Esophagus squamous epithelium (tissue), 5 donors: ENCODE measurements at places on chromosomes 2 and 18. TPM values are rescaled to one million over a fixed set of nuclear protein-coding genes. Genes with fewer than 3 reads are reported as not detected.

The AQP12B gene
- total RNA-seq, result not detected

The CCBE1 gene
- 0.48 TPM for total RNA-seq

The KLHL30 gene
- not detected for total RNA-seq

The TRIM43 gene
- total RNA-seq, result not detected

The FBXO48 gene
- total RNA-seq, result 0.61 TPM

The MRO gene
- 1.7 TPM for total RNA-seq

The UGT1A8 gene
- total RNA-seq, result 0.35 TPM

The ASB3 gene
- 7.0 TPM for total RNA-seq

The INHBB gene
- 1.2 TPM for total RNA-seq

The AGXT gene
- not detected for total RNA-seq

The UGT1A5 gene
- total RNA-seq, result 9.7 TPM

The HRH4 gene
- total RNA-seq, result not detected

The SPC25 gene
- total RNA-seq, result 11.7 TPM

The MEIS1 gene
- total RNA-seq, result 29.0 TPM

The MAL gene
- 472 TPM for total RNA-seq

GRCh38 chr18:58251416-58251815 is 207.4 kb downstream of the NEDD4L start:
- no peak for DNase-seq

- no peak for DNase-seq
Measured at GRCh38 chr2:5751873-5752482, 59.8 kb downstream of the SOX11 start.

GRCh38 chr18:6885992-6886796 is 156.7 kb downstream of the ARHGAP28 start:
- no peak for DNase-seq

- DNase-seq, result no peak
Measured at GRCh38 chr2:10919771-10920621, 8.3 kb downstream of the KCNF1 start.

GRCh38 chr2:150517951-150518680 is 30.6 kb upstream of the RND3 start:
- DNase-seq, result no peak

DNA sequence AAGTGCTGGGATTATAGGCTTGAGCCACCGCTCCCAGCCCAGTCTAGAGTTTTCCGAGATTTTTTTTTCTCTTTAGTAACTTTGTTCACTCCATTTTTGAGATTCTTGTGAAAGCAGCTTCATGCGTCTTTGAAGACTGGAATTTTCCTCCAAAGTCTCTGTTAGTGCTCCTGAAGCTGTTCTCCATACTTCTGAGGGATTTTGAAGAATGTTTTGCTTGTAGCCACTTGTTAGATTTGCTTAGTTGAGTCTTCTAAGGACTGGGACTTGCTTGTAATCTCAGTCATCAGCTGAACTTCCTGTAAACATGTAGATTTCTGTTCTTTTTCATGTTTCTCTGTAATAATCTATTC is 234.3 kb downstream of the MYCN start:
- DNase-seq, result no peak

- no peak for DNase-seq
Measured at GRCh38 chr2:1130922-1131321, 180.3 kb downstream of the SNTG2 start.

DNA sequence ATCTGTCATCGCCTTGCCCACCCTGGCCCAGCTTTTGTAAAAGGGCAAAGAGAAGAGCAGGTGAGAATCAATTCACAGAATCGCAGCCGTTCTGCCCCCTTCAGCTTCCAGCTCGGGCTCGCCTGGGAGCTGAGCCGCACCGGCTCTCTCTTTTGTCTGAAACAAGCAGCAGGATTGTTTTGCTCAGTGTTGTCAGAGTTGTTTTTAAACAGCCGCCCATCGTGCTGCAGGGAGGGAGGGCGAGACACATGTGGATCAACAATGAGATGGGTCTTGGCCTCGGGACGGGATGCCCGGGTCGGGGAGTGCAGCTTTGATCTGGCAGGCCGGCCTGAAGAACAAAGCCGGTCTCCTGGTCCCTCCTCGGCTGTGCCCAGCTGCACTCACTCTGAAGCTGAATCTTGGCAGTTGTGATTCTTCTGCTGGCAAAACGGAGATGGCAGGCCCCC is 39.7 kb upstream of the HDAC4 start:
- no peak for DNase-seq

- no peak for DNase-seq
Measured at GRCh38 chr2:85712336-85712735, 18.2 kb downstream of the GNLY start.

- DNase-seq, result no peak
Measured at GRCh38 chr18:195651-196050, 37.3 kb downstream of the USP14 start.

GRCh38 chr18:77065221-77065981 is 67.2 kb downstream of the MBP start:
- DNase-seq, result no peak

DNA sequence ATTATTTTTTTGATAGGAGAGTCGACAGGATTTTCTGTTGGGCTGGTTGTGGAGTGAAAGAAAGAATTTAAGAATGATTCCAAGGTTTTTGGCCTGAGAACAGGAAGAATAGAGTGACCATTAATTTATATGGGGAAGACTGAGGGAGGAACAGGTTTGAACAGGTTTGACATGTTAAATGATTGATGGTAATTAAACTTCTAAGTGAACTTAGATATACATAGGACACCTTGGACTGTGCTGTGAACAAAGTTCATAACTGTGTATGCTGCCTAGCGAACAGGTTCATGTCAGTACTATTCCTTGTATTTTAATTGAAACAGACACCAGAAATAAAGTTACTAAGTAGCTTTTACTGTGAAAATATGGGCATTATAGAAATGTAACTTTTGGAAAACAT is 212.0 kb downstream of the SPAG16 start:
- DNase-seq, result no peak

- no peak for DNase-seq
Measured at GRCh38 chr2:208072250-208072892, 47.0 kb upstream of the PLEKHM3 start.

DNA sequence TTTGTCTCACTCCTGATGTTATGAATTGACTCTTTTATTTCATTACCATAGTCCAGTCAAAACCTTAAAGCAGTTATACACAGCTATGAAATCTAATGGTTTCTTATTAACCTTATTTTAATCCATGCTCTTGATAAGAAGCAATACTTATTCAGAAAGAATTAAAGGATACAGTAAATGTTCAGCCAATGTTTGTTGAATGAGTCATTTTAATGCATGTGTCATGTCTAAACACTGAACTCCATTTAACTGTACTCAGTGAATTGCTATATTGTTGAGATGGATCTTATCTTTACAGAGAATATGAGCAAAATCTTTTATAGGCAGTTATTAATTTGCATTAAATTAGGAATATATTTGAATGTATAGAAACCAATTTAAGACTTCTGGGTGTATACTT is 135.1 kb upstream of the TFPI start:
- no peak for DNase-seq

DNA sequence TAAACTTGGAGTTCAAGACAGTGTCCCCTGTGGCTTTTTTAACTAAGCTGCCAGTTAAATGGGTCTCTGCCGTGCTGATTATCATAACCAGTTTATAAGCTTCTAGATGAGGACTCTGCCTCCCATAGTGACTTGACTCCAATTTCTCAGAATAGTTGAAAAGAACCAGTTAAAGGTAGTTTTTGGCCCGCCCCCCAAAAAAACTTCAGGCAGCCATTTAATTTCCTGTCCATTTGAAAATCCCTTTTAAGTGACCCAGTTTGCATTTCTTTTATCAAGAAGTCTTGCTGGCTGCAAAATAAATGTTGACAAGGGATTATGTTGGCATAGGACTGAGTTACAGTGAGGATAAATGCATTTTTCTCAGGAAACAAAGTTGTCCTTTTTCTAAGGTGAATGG is 2.3 kb downstream of the SLC20A1 start:
- no peak for DNase-seq

- DNase-seq, result no peak
Measured at GRCh38 chr2:55090702-55091101, 40.5 kb upstream of the RTN4 start.

GRCh38 chr2:12320991-12321641 is 395.6 kb upstream of the TRIB2 start:
- no peak for DNase-seq

- no peak for DNase-seq
Measured at GRCh38 chr2:228433721-228434120, 252.2 kb upstream of the SPHKAP start.

- DNase-seq, result no peak
Measured at GRCh38 chr2:205902041-205902899, 183.7 kb downstream of the INO80D start.

DNA sequence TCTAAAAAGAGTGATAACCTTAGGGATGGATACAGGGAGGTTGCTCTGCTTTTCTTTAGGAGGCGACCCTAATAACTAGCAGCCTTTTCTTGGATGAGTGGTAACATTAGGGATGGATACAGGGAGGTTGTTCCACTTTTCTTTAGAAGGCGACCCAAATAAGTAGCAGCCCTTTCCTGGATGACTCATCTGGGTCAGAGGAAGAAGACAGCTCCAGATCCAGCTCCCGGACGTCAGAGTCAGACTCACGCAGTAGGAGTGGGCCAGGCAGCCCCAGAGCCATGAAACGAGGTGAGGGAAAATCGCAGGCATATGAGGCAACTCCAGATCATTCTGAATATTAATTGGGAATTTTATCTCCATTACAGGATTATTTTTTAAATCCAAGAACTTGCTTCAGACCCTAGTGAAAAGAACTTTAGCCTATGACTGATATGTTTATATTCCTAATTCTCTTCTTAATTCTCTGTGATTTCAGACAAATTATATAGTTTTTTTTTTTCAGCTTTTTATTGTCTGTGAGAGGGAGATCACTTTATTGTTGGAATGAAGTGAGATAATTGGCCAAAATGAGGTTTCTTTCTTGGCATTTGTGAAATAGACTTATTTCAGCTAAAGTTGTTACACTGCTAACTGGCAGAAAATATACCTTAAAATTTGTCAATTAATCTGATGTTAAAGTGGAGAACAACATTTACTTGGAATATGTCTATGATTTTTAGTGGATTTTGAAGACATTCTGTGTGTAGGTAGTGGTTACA is 31.2 kb upstream of the C1GALT1C1L start:
- DNase-seq, result no peak

DNA sequence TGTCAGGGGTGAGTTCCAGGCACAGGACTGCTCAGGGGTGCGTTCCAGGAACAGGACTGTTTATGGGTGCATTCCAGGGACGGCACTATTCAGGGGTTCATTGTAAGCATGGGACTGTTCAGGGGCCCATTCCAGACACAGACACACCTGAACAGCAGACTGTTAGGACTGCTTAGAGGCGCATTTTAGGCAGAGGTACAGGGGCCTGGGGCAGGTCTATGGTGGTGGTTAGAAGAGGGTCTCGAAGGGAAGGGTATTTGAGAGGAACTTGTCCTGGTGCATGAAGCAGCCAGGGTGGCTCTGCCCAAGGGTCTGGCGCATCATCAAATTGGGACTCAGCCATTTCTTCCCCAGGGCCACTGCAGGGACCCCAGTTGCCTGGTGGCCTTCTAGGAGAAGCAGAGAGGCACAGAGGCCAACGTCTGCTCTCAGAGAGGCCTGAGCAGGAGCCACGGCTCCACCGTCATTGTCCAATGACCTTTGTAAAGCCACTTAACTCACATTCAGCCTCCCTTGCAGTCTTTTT is 14.8 kb upstream of the MLPH start:
- no peak for DNase-seq

DNA sequence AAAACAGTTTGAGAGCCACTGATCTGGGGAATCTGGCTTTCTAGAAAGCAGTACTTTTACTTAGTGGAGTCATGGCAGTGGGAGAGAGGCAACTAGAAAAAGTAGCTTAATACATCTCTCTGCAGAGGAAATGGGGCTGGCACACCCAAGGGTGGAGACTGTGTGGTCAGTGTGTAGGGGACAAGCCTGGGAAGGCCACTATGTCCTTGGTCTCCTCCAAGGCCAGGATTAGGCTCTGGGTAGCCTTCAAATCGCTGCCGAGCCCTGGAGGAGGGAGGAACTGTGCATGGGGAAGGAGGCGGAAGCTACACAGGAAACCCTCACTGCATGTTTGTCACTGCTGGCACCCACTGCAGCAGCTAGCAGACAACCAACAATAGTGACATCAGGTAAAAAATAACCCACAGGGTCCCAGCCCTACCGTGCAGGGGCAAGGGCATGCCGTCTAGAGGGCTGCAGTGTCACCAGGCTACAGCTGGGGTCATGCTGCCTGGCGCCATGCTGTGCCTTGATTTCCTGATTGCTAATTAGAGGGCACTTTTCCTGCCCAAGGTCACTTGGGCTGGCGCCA is 34.8 kb downstream of the LBH start:
- DNase-seq, result no peak

DNA sequence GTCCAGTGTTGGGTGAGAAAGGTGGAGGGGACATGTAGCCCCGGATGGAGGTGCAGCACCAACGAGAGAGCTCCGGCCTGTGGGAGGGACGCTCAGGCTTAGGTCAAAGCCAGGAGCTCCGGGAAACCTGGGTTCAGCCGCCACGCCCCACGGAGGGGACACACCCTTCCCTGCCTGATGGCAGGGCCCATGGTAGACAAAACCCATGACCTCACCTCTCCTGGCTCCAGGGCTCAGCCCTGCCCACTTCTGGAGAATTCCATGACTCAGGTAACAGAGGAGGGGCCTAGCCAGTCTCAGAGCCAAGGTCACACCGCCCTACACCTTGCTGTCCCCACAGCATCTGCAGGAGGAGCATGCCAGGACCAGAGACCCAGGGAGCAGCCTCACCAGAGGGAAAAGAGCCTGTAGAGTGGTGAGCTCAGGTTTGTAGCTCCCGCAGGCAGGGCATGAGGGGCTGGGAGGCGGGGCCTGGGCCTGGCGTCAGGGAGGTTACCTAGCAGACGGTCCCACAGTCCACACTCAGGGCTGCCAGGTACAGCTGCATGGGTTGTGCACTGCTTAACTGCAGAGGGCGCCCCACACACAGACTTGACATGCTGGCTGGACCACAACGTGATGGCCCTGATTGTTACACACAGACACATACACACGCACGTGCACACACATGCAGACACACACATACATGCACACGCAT is 70.8 kb upstream of the SMAD7 start:
- DNase-seq, result no peak

DNA sequence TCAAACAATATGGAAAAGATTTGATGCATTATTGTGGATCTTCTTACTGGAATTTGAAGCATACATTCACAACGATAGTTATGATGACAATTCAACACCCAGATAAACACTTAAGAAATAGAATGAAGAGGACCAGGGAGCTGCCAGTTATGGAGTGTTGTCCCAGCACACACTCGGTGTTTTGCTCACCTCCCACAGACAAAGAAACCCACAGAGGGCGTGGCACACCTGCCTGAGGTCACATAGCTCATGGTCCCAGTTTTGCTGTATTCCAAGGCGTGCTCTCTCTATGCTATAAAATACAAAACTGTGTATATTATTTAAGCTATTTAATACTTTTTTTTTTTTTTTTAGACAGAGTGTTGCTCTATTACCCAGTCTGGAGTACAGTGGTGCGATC is 31.1 kb downstream of the EFR3B start:
- no peak for DNase-seq

DNA sequence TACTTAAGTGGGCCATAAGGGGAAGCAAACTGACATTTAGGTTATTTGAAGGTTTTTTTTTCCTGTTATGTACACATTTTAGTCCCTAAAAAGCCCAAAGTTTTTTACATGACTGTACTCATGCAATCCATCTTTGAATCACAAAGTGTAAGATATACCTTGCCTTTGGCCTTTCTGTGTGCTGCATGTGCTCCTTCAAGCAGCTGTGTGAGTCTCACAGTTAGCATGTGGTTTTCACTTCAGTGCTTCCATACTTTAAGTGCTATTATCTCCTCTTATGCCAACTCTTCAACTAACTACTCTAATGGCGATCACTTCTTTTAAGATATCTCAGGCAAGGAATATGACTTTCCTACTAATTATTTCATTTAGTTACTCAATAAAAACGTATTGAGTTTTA is 597.1 kb upstream of the ACVR2A start:
- DNase-seq, result no peak

- no peak for DNase-seq
Measured at GRCh38 chr2:176205126-176205525, 16.7 kb downstream of the HOXD1 start.
